ENCODE measurements at places on chromosomes 6 and 20. TPM values are rescaled to one million over a fixed set of nuclear protein-coding genes. Genes with fewer than 3 reads are reported as not detected.

Gene BPI
- total RNA-seq, result 2.1 TPM

Gene ABCF1
- total RNA-seq, result 33.9 TPM

GRCh38 chr6:132322398-132322797 lies 78.9 kb downstream of the MOXD1 start:
- H3K27me3 ChIP-seq, result no peaks in the 10 kb centered on the region
- H3K4me3 ChIP-seq, result no peak overlapping the region
- DNase-seq, result no peak
- H3K36me3 ChIP-seq, result no peaks in the 10 kb centered on the region
- H3K27ac ChIP-seq, result no peak overlapping the region

DNA sequence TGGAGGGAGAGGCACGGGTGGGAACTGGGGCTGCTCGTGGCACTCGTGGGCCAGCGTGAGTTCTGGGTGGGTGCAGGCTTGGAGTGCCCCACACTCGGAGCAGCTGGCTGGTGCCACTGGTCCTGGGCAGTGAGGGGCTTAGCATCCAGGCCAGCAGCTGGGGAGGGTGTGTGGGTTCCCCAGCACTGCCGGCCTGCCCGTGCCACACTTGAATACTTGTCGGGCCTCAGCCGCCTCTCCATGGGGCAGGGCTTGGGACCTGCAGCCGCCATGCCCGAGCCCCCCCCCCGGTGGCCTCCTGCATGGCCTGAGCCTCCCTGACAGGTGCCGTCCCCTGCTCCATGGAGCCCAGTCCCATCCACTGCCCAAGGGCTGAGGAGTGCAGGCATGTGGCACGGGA lies 207.2 kb downstream of the CD109 start:
- no peak for DNase-seq
- no peaks in the 10 kb centered on the region for H3K27me3 ChIP-seq
- no peaks in the 10 kb centered on the region for H3K36me3 ChIP-seq
- no peak overlapping the region for H3K4me3 ChIP-seq

DNA sequence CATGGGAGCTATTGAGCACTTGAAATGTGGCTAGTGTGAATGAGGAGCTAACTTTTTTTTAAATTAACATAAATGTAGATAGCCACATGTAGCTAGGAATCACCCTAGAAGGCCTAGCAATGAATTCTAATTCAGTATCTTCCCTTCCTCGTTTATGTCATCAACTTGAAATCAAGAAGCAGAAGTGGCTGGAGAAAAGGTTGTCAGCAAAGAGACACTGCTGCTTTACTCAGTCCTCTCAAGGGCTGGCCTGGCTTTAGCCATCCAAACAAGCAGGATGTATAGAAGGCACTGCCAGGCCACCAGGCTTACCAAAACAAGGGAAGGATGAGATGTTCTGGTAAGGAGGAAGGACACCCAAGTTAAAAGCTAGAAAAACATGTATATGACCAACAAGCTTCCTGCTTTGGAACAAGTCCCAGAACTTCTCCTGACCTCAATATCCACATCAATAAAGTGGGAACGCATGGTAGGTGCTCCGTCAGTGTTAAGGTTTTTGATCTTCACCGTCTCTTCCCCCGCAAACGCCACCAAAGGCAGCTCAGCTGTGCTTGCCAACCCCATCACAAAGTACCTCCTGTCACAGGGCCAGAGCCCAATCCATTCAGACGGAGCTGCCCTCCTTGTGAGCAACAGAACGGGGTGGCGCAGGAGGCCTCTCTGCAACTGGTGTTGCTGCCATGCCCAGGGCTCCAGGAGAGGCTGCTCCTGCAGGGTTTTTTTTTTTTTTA lies 235.8 kb upstream of the RIN2 start:
- H3K4me1 ChIP-seq, result no peaks in the 10 kb centered on the region
- no peak overlapping the region for H3K4me3 ChIP-seq
- no peak overlapping the region for H3K27ac ChIP-seq
- DNase-seq, result peak; percentile 5
- no peaks in the 10 kb centered on the region for H3K36me3 ChIP-seq

GRCh38 chr6:60754879-60755278 lies 1531.1 kb downstream of the KHDRBS2 start:
- H3K27ac ChIP-seq, result no peak overlapping the region
- no peaks in the 10 kb centered on the region for H3K27me3 ChIP-seq
- DNase-seq, result no peak
- H3K4me3 ChIP-seq, result no peak overlapping the region

DNA sequence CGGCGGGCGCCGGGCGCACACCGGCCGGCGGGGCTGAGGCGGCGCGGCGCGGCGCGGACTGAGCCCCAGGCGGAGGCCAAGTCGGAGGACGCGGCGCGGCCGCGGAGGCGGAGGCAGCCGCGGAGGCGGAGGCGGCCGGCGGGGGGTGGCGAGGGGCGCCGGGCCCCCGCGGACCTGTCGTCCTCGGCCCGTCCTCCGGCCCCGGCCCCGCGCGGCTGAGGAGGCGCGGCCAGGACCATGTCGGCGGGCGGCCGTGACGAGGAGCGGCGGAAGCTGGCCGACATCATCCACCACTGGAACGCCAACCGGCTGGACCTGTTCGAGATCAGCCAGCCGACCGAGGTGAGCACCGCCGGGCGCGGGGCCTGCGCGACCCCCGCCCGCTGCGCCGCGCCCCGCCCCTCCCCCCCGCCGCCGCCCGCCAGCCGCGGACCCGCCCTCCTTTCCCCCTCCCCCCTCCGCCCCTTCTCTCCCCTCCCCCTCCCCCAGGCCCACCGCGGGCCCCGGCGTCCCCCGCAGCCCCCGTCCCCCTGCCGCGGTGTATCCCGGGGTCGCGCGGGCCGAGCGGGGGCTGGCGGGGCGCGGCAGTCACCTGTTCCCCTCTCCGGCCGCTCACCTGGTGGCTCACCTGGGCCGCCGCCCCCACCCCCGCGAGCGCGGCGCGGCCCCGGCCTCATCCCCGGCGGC lies at the start of gene AFDN:
Gene AFDN (plus strand): TSS at position 16 of the 687 bp plus-strand sequence. CDS start 222 bp downstream, at position 238.
- peaks cover 11% of the 10 kb centered on the region for H3K4me1 ChIP-seq
- no peaks in the 10 kb centered on the region for H3K36me3 ChIP-seq
- no peak within 1 kb of the TSS for H3K27ac ChIP-seq
- H3K4me3 ChIP-seq, result peak within 1 kb of the TSS; percentile 73

GRCh38 chr6:89302936-89303335 lies 12.2 kb downstream of the GABRR2 start:
- no peaks in the 10 kb centered on the region for H3K27me3 ChIP-seq
- H3K27ac ChIP-seq, result no peak overlapping the region
- no peak for DNase-seq
- no peak overlapping the region for H3K4me3 ChIP-seq

GRCh38 chr20:20606881-20607280 lies 105.6 kb downstream of the RALGAPA2 start:
- no peaks in the 10 kb centered on the region for H3K4me1 ChIP-seq
- no peak overlapping the region for H3K4me3 ChIP-seq
- no peak overlapping the region for H3K27ac ChIP-seq
- H3K36me3 ChIP-seq, result peaks cover 3% of the 10 kb centered on the region
- no peaks in the 10 kb centered on the region for H3K27me3 ChIP-seq

DNA sequence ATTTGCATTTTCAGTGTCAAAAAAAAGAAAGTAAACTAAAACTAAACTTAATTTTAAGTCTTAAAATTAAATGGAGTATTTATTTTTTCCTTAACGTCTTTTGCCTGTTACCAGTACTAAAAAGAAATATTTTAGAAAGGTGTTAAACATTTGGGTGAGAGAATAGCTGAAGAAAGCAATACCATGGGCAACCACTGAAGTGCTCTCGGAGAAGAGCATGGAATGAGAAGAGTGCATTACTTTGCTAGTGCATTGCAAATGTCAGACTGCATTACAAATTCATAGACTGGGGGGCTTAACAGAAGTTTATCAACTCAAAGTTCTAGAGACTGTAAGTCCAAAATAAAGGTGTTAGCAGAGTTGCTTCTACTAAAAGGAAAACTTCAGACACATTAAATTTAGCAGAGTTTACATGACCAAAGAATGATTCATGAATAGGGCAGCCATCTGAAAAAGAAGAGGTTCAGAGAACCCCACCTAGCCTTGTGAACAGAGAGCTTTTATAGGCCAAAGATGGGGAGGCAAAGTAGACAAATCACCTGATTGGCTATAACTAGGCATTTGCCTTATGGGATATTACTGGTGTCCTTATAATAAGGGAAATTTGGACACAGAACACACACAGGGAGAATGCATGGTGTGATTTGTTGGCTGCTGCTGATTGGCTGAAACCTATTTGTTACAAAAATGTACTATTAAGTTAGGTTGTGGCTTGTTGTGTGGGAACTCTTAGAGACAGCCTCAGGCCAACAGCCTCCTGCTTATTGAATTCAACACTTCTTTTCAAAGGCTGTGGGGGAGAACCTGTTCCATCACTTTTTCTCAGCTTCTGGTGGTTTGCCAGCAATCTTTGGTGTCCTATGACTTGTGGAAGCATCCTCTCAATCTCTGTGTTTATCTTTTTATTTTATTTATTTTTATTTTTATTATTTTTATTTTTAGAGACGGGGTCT lies 106.7 kb upstream of the RREB1 start:
- H3K4me3 ChIP-seq, result no peak overlapping the region
- DNase-seq, result no peak
- H3K36me3 ChIP-seq, result no peaks in the 10 kb centered on the region

GRCh38 chr6:30542404-30542725 lies 13.9 kb downstream of the GNL1 start:
- no peak overlapping the region for H3K27ac ChIP-seq
- peaks cover 9% of the 10 kb centered on the region for H3K4me1 ChIP-seq
- H3K4me3 ChIP-seq, result no peak overlapping the region
- no peaks in the 10 kb centered on the region for H3K27me3 ChIP-seq

- H3K27me3 ChIP-seq, result no peaks in the 10 kb centered on the region
- no peak overlapping the region for H3K4me3 ChIP-seq
- H3K36me3 ChIP-seq, result peaks cover 81% of the 10 kb centered on the region
- no peak for DNase-seq
- no peak overlapping the region for H3K27ac ChIP-seq
- peaks cover 12% of the 10 kb centered on the region for H3K4me1 ChIP-seq
These were observed 6.7 kb downstream of the MTCH1 start for GRCh38 chr6:36979347-36979742.

Measured in thymus (tissue), 14 donors.